ENCODE measurements at places on chromosomes 13 and 19. TPM values are rescaled to one million over a fixed set of nuclear protein-coding genes. Genes with fewer than 3 reads are reported as not detected.
A peak's percentile ranks its signal among the peaks of the same experiment; 100 is the strongest.

GRCh38 chr13:50529154-50529882 is 314.2 kb downstream of the DLEU7 start:
- DNase-seq, result peak; percentile 88

DNA sequence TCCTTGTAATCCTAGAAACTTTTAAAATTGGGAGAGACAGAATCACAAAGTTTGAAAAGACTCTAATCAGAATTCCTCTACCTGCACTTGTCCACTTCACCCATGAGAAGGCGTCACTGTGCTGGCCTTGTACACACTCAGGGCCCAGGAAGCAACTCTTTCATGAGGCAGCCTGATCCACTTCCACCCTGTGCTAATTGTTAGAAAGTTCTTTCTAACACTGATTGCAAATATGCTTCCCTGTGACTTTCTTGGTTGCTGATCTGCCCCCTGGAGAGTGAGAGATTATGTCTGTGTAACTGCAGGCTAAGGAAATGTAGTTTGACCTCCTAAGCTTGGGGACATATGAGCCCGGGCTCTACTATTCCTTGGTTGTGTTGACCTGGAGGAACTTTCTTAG is 494.6 kb downstream of the MYO16 start:
- no peak for DNase-seq

GRCh38 chr13:19864024-19864745 is 736 bp upstream of the ZMYM5 start:
- peak; percentile 85 for DNase-seq

DNA sequence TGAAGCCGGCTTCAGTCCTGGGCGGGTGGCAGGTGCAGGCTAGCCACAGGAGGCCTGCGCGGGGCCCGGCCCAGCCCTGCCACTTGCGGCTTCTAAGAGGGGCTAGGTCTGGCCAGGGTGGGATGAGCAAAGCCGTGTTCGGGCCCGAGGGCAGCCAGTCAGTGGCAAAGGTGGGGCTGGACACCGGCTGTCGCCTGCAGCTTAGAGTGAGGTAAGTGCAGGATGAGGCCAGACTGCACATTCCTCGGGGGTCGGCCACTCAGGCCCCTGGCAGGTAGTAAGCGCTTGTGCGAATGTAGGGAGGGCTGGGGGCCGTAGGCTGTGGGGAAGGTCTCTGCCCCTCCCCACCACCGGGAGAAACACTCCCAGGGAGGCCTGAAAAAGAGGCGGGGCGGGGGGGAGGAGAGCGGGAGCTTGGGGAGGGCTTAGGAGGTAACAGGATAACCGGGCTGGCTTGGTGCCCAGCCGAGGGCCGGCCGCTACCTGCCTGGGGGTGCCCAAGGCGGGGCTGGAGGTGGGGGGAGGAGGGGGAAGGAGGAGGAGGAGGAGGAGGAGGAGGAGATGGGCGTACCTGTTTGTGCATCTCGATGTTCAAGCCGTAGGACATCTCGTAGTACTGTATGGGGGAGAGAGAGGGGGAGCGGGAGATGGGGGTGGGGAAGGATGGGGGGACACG is 6.4 kb downstream of the TLE5 start:
- DNase-seq, result peak; percentile 77

GRCh38 chr13:24194447-24194846 is 33.9 kb downstream of the SPATA13 start:
- DNase-seq, result no peak

DNA sequence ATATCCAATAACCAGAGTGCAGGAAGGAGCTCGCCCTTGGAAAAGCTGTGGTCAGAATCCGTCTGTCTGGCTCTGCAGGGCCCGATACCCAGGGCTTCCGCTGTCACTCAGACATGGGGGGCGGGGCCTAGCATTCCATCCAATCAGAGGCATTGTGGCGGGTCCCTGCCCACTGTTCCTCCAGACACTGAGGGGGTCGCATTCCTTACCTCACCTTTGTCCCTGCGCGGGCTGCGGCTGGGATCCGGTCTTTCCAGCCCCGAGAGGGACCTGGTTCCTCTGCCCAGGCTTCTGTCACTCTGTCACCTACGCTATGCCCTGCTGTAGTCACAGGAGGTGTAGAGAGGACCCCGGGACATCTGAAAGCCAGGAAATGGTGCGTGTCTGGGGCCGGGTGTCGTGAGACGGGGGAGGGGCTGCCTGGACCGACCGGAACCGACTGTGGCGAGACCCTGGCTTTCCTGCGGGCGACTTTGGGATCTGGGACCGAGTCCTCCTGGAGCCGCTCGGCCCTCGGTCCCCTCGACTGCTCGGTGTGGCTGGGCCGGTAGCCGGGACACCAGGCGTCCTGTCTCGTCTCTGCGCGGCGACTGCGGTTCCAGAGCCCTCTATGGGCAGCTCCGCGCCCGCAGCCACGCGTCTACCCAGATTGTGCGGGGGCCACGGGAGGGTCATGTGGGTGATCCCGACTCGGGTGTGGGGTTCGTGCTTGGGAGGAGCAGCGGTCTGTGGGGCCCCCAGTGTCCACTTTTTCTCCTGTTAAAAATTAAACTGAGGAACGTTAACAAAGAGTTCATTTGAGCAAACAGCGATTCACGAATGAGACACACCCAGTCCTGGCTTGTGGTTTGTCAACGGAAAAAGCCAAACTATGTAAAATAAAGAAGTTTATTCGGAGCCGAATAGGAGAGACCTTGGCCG is at the start of gene ZNF69:
ZNF69 (plus strand) TSS at position 172 of the 921 bp plus-strand sequence; CDS start at position 314, 142 bp downstream.
- peak; percentile 92 for DNase-seq

APOC4 gene
- 0.68 TPM for total RNA-seq

SYCN gene
- total RNA-seq, result not detected

CADM4 gene
- total RNA-seq, result 8.1 TPM

GJB6 gene
- total RNA-seq, result not detected

LILRA1 gene
- total RNA-seq, result 7.6 TPM

MYBPC2 gene
- total RNA-seq, result not detected

Data from lower lobe of right lung (tissue), 2 donors.